ENCODE measurements at places on chromosomes 12 and 14.

DNA sequence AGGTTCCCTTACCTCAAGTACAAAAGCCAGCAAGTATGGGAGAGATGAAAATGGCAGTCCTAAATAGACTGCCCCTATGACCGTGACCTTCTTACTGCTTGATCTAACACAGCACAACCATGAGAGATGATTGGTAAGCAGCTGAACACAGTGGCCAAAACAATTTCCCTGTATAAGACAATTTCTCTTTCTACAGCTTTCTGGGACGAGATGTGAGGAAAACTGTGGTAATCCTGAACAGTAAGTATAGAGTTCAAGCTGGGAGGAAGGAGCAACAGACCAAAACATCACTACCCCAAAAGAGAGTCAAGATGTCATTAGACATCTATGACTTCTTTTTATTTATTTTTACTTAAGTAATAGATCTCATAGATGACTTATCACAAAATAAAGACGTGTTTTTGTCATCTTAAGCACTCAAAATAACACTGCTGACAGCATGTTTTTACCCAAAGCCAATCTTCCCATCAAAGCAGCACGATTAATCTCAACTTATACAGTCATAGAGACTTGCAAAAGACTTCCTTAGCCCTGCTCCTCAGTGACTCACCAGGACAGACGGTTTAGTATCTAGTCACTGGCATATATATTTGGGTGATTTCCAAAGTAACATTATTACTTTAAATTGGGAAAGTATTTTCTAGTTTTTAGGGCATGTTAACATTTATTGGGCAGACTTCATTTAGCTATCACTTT lies 3.7 kb downstream of the TMEM52B start:
- DNase-seq = peak; percentile 49

GRCh38 chr12:83092606-83093005 lies 405.9 kb downstream of the TMTC2 start:
- no peak for DNase-seq

DNA sequence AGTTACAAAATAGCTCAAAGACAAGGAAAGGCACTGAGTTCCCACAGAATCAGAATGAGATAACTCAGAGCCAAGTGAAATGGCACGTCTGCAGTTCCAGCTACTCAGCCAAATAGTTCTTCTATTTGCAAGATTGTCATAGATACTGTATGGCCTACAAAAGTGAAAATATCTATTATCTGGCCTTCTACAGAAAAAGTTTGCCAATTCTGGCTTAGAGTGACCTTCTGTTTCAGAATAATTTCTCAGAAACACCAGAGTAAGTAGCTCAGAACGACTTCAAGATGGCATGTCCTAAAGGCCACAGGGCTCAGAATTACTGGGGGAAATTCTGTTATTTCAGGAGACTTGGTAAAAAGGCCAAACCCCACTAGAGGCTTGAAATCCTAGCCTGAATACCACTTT lies 10.7 kb upstream of the RTRAF start:
- DNase-seq = no peak

GRCh38 chr12:43109631-43110345 lies 442.2 kb downstream of the ADAMTS20 start:
- no peak for DNase-seq

- peak; percentile 82 for DNase-seq
These were observed 645 bp downstream of the FOXA1 start for GRCh38 chr14:37594238-37594970.

DNA sequence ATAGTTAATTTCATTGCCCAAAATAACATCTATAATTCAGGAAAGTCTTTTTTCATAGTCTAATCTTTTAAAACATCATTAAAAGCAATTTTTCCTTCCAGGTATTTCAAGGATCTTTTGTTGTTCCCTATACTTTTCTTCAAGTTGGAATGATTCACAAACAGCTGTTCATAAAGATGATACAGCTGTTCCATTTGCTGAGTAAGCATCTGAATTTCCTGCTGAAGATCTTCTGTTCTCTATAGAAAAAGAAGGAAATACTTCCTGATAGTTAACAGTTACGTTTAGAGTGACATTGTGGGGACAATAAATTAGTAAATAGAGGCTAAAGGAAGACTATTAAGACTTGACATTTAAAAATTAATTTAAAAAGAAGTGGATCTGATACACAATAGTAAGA lies 30.3 kb upstream of the ESR2 start:
- peak; percentile 85 for DNase-seq
